C1 segment of cervical spinal cord (tissue), 14 donors: ENCODE measurements at places on chromosomes 7 and 10.

DNA sequence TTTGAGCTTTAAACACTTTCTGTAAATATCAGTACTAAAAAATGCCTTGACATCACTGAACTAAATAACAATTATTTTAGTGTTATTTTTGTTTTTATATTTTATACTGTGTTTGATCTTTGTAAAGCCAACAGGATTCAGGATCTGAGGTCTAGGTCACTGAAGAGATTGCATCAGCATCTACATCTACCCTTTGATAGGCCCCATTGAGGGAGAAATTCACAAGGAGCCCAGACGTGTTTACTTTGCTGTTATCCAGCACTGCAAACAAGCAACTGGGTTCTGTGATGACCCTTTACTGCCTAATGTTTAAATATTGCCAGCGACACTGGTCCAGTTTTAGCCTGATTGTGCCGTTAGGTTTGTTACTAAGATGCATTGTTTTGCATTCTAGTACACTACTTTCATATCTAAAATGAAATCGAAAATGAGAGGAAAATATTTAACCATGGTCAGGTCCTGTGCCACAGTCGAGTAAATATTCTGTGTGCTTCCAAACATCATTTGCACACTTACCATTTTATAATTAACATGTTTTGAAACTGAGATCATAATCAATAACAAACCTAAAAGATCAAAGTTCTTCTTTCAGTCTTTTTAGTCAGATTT, 48.7 kb downstream of the SP8 start:
- no peak for DNase-seq

DNA sequence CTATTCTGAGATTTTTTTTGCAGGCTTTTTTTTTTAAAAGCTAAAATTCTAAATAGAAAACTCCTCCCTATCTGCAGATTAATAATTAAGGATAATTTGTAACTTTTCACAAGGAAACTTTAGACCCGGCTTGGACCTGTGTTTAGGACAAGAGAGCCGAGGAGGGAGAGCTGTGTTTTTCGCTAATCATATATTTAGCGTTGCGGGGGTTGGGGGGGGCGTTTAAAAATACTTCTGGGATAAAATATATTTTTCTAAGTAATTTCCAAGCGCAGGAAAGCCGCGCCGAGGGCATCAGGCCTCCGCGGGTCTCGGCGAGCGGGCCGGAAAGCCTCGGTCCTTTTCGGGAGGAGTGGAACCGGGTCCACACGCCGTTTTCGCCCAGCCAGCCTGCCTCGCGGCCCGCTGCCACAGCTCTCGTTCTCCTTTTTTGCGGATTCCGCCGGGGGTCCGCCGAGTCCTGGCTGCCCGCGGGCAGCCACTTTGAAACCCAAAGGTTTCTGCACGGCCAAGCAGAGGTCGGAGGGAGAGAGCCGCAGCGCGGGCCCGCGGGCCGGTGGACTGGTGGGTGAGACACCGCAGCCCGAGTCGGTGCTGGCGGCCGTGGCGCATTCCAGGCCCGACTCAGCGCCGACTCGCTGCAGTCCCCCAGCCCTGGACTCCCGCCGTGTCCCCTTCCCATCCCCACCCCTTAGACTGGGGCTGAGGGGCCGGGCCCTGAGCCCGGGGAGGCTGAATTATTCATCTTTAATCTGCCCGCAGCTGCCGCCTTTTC, 2.3 kb downstream of the PAX2 start:
- DNase-seq, result no peak

GRCh38 chr7:50185951-50186682, 93.1 kb upstream of the ZPBP start:
- DNase-seq, result no peak

GRCh38 chr7:114243646-114244045, 171.0 kb upstream of the FOXP2 start:
- no peak for DNase-seq

GRCh38 chr10:125370578-125370977, 210.2 kb upstream of the CTBP2 start:
- DNase-seq, result no peak

DNA sequence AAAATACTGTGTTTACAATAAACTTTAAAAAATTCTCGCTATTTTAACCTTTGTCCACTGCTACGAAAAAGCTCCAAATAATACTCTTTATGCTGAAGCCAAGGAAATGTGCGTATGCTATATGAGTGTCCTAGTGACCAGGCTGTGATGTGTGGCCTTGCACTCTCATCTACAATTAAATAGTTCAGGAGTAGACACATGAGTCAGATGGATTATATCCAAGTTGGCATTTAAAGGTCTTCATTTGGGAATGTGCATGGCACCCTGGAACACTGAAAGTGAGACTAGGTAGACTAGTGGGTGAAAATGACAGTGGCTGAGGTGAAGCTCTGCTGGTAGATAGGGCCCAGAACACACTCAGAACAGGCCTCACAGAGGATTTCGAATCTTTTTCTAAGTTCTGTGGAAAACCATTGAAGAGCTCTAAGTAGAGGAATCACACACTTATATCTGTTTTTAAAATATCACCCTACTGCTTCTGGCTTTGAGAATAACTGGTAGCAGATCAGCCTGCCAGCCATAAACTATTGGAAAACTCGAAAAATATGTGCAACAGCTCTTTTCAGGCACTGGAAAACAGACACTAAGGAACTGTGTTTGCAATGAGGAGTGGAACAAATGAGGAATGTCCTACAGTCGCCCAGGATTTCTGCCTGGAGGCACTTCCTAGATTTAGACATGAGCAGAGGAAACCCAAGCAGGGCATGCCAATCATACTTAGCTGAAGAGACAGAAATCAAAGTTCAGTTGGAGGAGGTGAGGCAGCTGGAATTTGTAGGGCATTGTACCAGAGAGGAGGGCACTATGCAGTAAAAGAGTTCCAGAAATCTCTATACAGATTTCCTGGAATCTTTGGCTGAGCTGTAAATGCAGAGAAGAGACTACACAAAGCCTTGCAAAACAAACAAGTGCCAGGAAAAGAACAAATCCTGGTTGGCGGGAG, 603.8 kb upstream of the LRRTM3 start:
- no peak for DNase-seq

DNA sequence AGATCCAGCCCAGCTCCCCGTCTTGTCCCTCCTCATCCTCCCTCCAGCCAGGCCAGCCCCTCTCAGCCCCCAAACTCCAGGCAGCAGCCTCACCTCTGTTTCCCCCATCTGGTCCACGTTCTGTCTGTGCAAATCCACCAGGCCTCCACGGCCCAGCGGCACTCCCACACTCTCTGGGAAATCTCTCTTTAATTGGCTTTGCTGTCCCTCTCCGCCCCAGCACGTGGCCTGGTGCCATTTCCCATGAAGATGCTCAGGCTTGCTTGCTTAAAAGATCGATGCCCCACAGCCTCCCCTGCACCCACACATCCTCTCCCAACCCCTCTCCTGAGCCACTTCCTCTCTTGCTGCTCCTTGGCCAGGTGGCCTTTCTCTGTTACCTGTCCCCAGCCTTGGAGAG, 39.3 kb downstream of the PRF1 start:
- DNase-seq, result no peak

DNA sequence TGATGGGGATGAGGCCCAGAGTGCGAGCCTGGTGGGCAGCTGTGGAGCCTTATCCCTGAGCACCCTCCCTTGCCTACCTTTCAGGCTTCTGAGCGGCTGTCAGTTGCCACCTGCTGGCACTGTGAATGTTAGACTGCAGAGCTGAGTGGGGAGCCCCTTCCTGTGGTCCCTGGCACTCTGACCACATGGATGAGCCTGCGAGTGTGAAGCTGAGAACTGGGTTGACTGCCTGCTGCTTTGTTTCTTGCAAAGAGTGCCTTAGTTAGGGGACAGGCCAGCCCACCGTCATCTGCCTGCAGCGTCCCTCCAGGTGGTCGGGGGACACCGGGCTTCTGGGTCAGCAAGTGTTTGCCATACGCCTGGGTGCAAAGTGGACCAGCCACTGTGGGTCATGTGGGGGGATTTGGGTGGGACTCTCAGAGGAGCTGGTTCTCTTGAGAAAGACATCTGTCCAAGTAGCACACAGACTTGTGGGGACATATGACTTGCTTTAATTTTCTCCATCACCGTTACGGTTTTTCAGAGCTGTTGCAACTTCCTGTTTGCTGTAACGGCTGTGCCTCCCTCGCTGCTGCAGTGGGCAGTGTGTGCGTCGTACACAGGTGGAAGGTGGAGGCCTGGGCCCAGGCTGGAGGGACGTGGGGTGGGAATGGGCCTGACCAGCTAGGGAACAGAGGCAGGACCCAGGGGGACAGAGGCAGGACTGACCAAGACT, 13.7 kb downstream of the INPP5A start:
- DNase-seq, result no peak

- no peak for DNase-seq
These were observed 547.7 kb downstream of the TNS3 start for GRCh38 chr7:47034180-47034579.

GRCh38 chr7:141027043-141027442, 12.3 kb upstream of the MRPS33 start:
- no peak for DNase-seq

- DNase-seq, result no peak
These were observed 189.9 kb upstream of the ADO start for GRCh38 chr10:62614389-62615157.

- DNase-seq, result no peak
These were observed 133.5 kb downstream of the DOCK4 start for GRCh38 chr7:112072541-112073245.

- no peak for DNase-seq
These were observed 13.9 kb downstream of the BUD31 start for GRCh38 chr7:99422625-99423024.

GRCh38 chr7:29894256-29894655, 87.9 kb downstream of the WIPF3 start:
- DNase-seq, result no peak

GRCh38 chr10:122988501-122988900, 8.3 kb downstream of the PSTK start:
- DNase-seq, result no peak

- DNase-seq, result no peak
These were observed 78.3 kb downstream of the PROSER2 start for GRCh38 chr10:11901454-11901832.
